ENCODE measurements at places on chromosomes 7 and 10.

DNA sequence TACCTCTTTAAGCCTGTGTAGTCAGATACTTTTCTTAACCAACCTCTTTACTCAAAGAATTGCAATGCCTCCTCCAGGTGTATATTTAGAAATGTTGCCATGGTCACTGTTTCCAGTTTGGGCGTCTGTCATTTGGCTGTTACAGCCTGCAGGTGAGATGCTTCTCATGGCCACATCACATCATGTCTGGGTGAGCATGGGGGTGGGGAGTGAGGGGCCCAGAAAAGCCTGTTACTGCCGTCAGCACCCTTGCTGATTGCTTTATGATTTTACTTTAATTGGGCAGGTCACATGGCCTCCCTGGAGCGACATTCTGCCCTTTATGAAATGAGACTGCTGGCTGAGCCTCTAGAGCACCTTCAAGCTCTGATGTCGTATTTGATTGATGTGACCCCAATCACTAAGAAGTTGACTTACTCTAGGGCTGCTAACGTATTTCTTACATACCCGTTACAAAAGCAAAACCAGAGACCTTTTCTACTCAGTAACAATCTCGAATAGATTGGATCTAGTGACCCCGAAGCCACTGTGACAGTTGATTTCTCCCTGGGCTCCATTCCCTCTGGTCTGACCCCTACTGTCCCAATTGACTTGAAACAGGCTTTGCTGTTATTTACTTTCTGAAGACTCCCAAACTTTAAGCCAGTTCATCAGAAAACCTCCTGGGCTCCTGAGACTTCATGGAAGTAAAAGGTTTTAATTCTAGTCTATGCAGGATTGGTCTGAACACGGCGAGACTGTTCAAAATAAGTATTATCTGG is 60.7 kb downstream of the OTUD1 start:
- DNase-seq = no peak

DNA sequence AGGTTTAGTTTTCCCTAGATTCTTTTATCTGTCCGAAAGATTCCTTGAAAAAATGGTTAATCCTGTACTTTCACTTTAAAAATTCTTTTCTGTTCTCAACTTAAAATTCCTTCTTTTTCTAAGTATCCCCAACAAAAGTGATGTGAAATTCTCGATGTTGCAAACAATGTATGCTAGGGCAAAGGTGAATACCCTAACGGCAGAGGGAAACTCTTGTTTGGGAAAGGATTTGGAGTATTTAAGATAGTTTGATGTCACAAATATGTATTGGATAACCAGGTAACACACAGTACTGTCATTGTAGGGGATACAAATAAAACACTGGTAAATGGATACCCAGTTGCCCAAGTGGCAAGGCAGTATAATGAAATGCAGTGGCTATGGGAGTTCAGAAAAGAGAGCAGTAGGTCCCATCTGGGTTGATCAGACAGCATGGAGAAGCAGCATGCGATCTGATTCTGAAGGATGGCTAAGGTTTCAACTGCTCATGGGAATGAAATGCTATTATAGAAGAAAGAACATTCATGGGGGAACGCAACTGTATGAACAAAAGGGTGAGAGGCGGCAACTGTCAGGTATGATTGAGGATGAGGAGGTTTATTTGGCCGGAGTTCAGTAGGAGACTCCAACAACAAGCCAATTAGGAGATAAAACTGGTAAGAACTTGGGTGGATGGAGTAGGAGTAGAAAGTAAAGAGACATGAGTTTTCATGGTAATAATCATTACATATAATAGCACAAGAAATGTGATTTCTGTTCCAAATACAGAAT is 3.2 kb upstream of the EPC1 start:
- no peak for DNase-seq

DNA sequence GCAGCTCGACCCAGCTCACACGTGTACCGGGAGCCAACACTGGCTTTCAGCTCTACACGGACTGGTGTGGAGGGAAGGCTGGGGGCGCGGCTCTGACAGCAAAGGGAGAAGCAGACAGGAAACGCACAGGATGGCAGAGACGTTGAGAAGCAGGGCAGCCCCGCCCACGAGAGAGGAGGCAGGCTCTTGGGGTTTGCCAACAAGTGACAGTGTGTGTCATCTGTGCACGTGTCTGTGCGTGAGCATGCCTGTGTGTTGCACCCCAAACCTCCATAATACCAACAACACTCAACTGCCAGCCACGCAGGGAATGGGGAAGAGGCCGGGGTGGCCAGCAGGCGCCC is 64.4 kb upstream of the PDGFA start:
- no peak for DNase-seq

- peak; percentile 83 for DNase-seq
Observed at GRCh38 chr7:75611557-75612178, 119.5 kb downstream of the SPDYE5 start.

DNA sequence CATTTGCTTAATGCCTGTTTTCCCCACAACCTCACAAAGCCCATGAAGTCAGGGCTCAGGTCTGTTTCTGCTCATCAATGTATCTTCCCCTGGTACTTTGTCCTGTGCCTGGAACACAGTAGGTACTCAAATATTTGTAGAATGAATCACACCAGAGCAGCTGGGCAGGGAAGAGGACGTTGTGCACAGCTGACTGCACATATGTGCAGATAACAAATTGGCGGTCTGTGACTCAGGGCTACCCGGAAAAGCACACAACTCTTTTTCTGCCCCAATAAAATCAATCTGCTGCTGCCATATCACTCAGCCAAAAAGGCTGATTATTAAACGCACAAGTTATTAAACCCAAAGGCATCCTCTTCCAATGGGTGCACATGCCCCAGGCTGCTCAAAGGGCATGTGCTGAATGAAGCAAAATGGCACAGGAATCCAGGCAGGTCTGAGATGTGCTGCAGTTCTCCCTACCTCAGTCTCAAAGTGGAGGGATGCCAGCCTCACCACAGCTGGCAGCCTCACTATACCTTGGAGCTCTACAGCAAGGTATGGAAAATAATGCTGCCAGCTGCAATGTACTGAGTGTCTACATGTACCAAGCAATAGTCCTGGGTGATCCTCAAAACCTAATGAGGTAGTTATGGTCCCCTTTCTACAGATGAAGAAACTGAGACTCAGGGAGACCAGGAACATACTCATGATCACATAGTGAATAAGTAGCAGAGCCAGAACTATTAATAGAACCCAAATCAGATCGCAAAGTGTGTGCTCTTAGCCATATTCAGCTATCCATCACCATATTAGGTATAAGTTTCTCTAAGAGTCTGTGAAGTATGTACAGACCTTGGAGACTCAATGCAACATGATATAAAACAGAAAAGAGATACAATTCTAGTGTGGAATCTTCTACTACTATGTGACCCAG is 43.4 kb downstream of the SORBS1 start:
- DNase-seq = no peak
